Osteocyte (in vitro differentiated cells): ENCODE measurements at places on chromosomes 11 and 22.

GRCh38 chr22:29707010-29707409 lies 12.8 kb upstream of the CABP7 start:
- no peak for DNase-seq

DNA sequence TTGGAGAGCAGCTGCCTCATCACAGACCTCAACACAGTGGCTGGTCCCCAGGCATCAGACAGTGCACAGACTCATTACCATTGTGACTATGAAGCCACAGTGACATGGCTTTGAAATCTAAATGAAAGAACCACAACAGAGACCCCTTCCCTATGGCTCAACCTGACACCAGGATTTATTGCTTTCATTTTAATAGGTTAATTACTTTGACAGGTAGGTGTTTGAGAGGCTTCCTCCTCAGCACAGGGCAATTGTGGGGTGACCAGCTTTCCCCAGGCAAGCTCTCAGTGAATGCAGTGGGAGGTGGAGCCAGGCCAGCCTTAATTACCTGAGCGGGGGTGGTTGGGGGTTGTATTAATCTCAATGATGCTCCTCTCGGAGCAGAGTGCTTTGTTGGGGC lies 102.3 kb downstream of the CHST1 start:
- DNase-seq: no peak

DNA sequence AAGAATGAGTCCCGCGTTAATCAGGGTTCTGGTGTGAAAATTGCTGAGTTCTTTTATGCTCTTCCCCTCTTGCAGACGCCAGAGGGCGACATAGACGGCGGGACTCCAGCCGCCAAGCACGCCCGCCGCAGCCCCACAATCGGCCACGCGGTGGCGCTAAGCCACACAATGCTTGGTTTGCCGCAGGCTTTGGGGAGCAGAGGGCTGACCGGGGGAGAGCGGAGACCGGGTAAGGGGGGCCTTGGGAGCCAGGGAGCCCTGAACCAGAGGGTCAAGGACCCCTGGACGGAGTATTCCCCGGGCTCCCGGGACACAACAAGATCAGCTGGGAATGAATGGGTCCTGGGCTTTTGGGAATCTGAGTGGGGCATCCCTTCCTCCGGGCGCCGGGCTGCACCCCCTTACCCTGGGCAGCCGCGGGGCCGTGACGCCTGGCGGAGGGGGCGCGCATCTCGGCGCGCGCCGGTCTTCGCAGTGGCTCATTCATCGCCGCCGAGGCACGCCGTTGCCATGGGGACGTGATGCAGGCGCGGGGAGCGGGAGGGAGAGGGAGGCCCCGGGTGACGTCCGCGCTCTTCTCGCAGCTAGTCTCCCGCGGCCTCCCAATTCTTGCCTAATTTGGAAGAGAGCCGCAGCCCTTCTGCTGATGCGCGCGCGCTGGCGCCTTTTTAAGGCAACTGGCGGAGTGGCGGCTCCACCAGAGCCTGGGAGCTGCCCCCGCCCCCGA lies 12.2 kb upstream of the NPAS4 start:
- DNase-seq: peak; percentile 97

DNA sequence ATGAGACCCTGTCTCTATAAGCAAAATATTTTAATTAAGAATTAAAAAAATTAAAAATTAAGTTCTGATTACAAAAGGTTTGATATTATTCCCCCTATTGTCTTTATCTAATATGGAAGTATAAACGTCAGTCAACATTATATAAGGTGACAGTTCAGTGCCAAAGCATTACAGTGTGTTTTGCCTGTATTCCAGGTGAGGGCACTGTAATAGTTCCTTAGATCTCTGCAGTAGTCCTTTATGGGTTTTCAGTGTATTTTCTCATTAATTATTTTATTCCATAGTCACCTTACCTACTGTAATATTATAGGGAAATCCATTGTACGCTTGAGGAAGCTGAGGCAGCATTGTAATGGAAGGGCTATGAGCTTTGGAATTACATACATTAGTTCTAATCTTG lies 33.0 kb downstream of the FAR1 start:
- DNase-seq: no peak

DNA sequence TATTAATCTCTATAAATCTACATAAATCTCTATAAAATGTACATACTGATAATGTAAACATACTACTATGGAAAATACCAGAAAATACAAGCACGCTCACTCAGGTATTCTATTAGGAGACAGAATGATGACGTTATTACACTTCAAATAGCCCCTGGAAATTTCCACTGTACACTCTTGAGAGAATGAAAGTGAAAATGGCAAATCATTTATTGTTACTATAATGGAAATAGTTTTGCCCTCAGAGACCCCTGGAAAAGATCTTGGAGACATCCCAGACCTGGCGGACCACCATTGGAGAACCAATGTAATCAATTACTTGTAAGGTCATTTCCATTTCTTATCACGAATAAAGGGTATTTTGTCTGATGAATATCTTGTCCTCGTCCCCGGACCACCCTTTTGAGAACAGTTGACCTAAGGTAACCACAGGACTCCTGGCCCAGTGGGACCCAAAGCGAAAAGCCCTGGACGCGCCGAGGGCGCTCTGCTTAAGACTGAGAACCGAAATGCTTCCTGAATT lies 509 bp upstream of the PRRG4 start:
- no peak for DNase-seq

DNA sequence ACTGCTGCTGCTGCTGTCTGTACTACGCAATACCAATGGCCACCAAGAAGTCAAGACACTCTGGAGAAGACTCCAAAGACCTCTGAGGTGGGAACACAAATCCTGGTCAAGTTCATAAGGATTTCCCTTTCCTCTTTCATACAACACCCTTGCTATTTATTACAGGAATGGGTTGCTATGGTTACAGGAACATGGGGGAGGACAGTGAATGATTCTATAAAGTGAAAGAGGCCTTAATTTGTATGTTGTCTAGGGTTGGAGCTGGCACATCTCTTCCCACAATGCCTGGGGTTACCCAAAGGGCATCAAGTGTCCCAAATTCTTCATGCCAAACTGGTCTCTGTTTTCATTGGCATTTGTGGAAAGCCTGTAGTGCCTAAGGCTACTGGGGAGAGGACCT lies 11.4 kb upstream of the SEC14L3 start:
- no peak for DNase-seq

DNA sequence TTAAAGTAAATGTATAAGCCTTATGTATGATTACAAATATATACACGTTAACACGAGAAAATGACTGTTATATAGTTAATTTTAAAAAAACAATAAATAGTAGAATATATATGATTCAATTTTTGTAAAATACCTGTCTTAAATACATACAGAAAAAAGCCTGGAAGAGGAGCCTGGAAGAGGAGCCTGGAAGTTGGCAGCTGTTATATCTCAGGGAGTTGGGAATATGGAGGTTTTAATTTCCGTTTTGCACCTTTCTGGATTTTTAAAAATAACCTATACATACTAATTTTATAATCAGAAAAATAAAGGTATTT lies 111.6 kb downstream of the WT1 start:
- DNase-seq: no peak

- DNase-seq: no peak
Observed at GRCh38 chr22:46966495-46966845, 204.0 kb downstream of the TBC1D22A start.

DNA sequence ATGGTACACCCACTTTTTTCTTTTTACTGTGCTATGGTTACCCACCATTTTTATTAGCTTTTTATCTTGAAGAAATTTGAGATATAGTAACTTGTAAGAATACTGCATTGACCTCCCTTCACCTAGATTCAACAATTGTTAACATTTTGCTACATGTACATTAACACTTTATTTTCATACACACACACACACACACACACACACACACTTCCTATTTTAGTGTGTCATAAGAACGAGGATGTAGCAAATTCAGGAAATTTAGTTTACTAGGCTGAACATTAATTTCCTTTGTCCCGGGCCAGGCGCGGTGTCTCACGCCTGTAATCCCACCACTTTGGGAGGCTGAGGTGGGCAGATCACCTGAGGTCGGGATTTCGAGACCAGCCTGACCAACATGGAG lies 1.1 kb upstream of the ATP6V1E1 start:
- no peak for DNase-seq

DNA sequence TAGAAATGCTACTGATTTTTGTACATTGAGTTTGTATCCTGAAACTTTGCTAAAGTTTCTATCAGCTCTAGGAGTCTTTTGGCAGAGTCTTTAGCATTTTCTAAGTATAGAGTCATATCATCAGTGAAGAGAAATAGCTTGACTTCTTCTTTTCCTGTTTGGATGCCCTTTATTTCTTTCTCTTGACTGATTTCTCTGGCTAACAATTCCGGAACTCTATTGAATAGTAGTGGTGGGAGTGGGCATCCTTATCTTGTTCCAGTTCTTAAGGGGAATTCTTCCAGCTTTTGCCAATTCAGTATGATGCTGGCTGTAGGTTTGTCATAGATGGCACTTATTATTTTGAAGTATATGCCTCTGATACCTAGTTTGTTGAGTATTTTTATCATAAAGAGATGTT lies 197.7 kb downstream of the AASDHPPT start:
- DNase-seq: no peak

- DNase-seq: no peak
Observed at GRCh38 chr11:97702951-97703350, 1313.1 kb downstream of the JRKL start.

DNA sequence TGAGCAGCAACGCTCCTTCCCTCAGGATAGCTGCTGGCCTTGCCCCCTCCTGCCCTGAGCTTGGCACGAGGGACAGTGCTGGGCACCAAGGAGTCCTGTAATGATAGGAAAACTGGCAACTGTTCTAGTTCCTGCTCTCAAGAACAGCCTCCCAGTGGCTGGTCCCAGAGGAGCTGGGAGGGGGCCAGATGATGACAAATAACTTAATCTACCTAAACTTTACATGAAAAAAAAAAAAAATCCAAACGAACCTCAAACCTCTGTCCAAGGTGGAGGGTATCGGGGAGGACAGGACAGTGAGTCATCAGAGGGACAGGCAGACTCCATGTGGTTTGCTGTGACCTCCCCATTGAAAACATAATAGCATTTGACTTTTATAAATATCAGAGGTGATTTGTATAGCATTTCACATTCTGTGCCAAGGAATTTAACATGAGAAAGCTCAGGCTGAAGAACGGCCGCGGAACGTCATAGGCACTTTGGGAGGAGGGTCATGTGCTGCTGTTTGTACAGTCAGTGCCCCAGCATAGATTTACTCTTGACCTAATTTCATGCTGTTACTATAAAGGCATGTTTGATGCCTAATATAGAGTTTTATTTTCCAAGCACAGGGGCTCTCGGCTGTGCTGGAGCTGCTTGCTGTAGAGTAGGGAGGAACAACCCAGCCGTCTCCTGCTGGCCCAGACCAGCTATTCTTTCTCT lies 98.2 kb upstream of the NNMT start:
- peak; percentile 90 for DNase-seq

DNA sequence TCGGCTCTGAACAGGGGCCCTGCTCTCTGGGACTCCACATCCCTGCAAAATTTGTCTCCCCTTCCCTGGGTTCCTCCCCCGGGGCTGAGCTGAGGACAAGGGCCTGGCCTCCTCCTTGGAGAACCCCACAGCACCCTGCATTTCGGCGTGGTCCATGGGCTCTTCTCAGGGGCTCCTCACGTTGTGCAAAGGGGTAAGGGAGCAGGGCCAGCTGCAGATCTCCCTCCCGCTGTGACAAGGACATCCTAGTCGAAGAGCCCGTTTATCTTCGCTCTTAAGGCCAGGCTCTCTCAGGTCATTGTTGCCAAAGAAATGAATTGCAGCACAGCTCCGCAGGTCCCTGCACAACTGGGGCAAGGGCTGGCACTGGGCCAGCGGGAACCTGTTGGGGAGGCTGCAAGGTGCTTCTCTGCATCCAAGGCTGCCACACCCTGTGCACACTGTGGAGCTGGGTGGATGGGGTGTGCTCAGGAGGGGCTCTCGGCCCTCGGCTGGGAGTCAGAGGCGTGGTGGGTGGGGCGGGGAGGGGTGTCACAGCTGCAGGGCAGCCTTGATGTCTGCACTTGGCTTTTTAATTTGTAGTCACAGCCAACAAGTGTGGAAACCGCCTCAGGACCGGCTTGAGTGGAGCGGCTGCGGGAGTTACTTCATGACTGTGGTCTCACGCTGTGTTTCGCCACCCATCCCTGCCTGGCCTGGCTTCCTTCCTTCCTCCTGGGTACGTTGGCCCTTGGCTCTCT lies 26.6 kb upstream of the SEPTIN5 start:
- DNase-seq: no peak

GRCh38 chr11:12121517-12121916 lies 11.1 kb downstream of the MICAL2 start:
- DNase-seq: no peak

DNA sequence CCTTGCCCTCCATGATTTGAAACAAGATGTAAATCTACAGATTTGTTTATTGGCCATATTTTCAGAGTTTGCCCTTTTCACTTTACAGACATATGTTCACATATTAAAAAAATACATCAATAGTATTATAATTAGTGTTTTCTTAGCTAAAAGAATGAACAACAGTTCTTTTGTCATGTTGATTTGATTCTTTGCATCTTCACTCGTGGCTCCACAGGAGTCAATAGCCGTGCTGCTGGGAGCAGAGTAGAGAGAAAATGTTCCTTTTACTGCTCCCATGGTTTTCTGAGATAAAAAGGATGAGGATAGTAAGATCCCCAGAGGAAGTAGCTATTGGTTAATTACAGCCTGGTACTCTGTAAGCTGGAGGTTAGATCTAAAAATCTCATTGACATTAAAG lies 151.2 kb downstream of the PGR start:
- no peak for DNase-seq

DNA sequence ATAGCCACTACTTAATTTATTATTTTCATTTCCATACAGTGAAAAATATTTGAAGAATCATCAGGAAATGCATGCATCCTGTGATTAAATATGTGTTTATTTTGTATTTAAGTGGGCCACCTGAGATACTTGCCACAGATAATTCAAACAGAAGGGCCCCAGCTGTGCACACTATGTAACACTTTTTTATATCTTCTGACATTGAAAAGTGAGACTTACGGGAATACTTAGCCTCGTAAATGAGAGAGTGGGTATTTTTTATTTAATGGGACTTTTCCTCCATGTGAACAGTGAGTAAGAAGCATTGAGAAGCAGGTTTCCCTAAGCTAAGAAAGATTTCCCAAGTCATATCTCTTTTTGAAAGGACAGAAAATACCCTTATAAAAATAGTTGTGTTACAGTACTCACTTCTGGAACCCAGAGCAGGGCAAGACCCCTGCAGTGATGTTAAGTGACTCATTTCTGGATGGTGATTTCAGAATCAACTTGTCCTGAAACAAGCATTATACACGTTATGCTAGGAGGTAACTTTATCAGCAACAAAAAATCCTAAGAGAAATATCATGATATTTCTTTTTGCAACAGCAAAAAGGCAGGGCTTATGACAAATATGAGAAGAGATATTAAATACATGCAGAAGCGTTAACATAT lies 478.1 kb upstream of the CHORDC1 start:
- no peak for DNase-seq
